ENCODE measurements at places on chromosomes 1 and 21. TPM values are rescaled to one million over a fixed set of nuclear protein-coding genes. Genes with fewer than 3 reads are reported as not detected.

Gene PCSK9
- 6.5 TPM for total RNA-seq

Gene PODN
- 43.3 TPM for total RNA-seq

Gene KRTAP6-1
- total RNA-seq: not detected

Gene FCRL5
- total RNA-seq: under 0.01 TPM

Gene NBPF26
- 40.7 TPM for total RNA-seq

Gene SPOCD1
- 58.6 TPM for total RNA-seq

Gene CNKSR1
- total RNA-seq: under 0.01 TPM

Gene AUNIP
- total RNA-seq: 0.88 TPM

Gene KCNN3
- under 0.01 TPM for total RNA-seq

DNA sequence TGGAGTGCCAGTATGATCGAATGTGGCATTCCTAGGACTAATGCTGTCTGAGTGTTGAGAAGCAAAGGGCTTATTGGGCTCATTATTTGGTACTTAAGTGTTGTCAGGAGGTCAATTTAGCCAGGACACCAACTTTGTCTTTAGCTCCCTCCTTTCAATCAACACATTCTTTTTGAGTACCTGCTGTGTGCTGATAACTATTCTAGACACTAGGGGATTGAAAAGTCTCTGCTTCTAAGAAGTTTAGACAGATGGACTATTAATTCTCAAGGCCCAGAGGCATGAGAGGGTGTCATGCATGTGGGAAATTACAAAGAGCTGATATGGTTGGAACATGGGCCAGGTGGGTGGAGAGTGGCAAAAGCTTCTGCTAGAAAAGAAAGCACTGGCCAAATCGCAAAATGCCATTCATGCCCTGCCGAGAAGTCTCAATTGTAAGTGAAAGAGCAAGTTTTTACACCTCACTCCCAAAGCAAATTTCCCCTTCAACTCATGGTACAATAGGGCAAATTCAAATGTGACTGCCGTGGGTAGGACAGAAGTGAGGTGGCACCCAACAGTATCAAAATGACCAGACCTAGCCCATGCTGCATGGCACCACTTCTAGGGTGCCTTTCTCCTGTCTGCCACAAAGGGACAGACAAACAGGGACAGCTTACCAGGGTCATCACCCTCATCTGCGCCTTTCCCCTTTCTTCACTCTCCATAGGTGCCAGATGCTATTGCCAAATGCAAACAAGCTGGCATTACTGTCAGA, 53.6 kb upstream of the LAX1 start:
- no peak for DNase-seq

DNA sequence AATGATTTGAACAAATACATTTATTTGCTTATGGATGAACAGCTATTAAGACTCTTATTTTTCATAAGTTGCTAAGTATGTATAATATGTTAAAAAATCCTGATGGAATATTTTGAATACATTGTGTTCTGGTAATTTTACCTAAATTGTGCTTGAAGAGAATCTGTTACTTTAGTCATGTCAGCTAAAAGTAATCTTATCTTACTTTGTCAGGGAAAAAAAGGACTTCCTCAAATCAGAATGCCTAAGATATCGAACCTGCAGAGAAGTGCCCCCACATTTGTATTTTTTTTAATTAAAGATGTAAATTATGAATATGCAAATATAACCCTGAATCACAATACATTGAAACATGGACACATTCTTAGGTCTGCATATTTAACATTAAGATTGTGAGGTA, 1331.7 kb downstream of the MRPL39 start:
- no peak for DNase-seq

DNA sequence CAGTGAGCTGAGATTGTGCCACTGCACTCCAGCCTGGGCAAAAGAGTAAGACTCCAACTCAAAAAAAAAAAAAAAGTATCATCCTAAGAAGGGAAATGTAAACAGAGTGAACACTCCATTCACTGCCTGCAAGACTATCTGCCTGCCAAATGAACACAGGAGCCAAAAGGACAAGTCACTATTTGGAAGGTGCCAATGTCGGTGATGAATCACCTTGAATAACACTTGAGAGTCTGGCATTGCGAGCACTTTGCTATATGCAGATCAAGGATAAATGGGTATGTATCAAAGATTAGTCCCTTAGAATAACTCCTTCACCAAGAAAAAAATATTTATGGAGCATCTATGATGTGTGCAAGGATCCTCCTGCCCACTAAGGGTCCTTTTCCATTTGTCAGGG, 6.6 kb downstream of the UBR4 start:
- peak; percentile 89 for DNase-seq

- DNase-seq: no peak
These were observed 10.2 kb upstream of the PRDX1 start for GRCh38 chr1:45531873-45532272.

DNA sequence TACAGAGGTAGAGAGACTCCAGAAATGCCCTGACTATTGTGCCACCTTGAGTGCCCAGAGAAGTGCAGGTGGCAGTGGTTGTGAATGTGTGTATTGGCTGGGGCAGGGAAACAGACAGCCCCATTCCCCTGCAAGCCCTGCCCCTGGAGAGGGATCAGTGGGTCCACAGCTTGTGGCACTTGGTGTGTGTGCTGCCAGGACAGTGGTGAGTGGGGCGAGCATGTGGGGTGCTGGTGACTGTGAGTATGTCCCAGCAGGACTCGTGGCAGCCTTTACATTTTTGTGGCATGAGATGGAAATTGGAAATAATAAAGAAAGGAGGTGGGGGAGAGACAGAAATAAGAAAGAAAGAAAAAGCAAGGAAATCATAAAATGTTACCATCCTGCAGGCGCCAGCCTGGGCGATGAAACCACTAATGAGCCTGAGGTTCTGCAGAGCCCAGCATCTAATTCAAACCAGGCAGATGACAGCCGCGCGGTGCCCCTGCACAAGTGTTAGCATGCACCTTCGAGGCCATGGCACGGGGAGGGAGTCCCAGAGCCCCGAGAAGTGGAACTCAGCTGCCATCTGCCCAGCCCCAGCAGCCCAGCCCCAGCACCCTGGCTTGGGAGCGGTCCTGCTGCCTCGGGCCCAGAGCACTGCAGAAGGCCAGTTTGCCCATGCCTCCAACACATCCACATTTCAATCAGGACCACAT, 49.1 kb upstream of the ZBTB40 start:
- no peak for DNase-seq

DNA sequence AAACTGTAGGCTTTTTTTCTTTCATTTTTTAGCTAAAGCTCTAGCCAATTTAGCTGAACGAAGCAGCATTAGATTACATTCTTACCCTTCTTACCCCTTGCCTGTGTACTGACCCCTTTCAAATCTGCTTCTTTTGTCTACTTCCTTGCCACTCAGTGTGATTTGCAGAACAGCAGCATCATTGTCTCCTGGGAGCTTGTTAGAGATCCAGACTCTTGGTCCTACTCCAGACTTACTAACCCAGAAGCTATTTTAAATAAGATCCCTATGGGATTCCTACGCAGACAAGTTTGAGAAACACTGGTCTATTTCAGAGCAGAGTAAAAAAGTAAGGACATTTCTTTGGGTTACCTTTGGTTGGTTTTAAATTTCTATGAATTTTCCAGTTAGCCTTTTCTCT, 13.8 kb downstream of the LRRC39 start:
- peak; percentile 79 for DNase-seq

- DNase-seq: no peak
These were observed 8.8 kb upstream of the CTBS start for GRCh38 chr1:84582802-84583587.

DNA sequence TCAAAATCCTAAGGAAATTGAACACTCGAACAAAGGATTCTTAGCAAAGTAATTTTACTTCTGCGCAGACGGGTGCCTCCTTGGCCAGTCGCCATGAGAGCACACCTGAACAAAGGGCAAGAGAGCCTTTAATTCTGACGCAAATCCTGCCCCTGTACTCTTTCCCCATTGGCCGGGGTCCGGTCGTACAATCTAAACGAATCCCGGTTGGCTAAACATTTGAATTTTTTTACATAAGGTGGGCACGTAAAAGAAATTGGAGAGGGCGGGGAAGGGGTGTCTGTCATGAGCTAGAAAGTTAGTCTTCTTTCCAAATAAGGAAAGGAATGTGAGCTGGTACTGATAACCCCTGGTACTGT, 8.2 kb upstream of the IL22RA1 start:
- DNase-seq: no peak

DNA sequence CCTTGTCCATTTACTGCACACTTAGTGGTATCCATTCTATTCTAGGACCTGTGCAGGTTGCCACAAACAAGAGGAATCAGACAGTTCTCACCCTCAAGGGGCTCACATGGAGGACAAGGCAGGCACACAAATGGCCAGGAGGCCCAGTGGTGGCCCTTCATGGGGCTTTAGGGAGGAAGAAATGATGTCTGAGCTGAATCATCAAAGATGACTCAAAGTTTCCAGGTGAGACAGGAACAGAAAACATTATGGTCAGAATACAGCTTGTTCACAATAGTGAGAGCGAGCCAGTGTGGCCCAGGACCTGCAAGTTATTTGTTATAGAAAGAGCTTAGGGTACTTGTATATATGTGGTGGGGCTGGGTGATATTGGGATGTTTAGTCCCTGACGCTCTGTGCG, 26.4 kb downstream of the SHISAL2A start:
- no peak for DNase-seq

DNA sequence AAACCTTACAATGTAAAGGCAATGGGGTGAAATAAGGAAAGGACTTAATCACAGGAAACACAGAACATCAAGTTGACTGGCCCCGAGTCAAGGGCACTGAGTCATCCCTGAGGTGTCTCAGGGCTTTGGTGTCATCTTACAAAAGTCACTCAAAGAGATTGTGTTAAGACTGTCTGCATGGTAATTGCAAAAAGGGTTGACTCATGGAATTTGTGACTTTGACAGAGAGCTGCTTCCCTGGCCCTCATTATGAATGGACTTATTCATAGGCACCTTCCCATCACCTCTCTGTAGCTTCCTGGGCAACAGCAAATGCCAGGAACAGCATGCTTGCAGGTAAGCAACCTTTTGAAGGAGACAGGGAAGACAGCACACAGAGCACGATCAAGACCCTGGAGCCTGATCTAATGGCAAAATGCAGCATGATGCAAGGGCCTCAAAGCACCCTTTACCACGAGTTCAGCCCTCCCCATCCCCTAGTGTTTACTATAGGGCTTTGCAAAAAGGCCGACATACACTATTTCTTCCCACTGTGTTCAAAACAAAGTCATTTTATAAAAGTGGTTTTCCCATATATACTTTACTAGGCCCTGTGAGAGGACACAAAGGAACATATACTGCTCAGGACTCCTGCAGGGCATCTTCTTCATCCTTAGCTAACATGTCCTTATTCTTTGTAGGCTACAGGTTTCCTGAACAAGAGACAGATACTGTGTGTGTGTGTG, 17.1 kb downstream of the ZP4 start:
- DNase-seq: no peak

DNA sequence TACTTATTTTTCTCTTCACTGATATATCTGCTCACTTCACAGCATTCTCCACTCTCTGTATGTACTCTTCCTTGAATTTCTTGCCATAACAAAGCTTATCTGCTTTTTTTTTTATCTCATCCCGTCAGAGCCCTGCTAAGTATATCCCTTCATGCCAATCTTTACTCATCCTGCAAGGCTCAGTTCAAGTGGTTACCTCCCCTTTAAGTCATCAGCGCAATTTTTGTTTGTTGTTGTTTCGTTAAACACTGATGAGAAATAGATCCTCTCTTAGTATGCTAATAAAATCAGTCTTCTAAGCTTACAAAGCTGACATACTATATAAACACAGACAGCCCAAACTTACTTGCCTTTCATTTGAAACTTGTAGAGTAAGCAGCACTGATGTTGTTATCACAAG, 17.8 kb downstream of the COL24A1 start:
- DNase-seq: no peak

- DNase-seq: peak; percentile 96
These were observed 14.5 kb upstream of the ERRFI1 start for GRCh38 chr1:8040586-8040985.

DNA sequence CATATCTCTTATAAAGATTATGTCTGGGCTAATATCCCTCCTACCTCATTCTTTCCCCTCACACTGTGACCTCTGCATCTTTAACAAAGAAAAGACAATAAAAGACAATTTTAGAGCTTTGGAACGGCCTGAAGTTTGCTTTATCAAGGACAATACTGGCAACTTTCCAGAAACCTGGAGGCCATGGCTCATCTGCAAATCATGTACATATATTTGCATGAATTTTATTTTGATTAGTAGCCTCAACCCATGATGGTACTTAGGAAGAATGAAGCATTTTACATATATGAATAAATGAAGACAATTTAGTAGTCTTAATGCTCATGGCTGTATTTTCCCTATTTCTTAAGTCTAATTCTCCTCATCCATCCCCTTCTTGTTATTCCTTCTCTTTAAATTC, 612.2 kb upstream of the CXADR start:
- peak; percentile 10 for DNase-seq

- peak; percentile 84 for DNase-seq
These were observed 2.2 kb upstream of the PTPN7 start for GRCh38 chr1:202162418-202163280.

GRCh38 chr1:77273891-77274290, 7.9 kb upstream of the AK5 start:
- DNase-seq: no peak

DNA sequence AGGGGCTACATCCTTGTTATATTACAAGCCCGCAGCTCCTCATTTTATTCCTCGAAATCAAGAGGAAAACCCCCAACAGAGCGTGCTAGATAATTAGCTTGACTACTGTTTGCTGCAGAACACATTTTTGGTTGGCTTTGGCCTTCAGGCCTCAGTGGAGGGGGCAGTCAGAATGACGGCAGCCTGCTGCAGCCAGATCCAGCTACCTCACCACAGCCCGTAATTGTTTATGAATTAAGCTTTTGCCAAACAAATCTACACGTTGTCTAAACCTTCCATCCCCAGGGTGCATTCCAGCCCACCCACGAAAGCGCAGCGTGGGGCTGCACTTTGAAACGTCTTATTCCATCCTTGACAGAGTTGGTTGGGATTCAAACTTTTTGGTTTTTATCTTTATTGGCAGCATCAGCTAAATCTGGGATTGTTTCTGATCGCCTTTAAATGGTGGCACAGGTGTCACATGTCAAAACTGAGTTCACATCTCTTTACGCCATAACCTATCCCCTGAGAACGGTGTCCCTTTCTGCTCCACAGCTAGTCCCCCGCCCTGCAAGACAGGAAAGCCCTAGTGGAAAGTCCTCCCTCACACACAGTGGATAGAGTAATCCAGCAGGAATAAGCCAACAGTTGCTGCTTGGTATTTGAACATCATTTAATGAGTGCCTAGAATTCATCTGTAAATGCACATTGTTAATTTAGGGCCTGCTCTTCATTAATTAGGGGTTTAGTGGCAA, 195.5 kb downstream of the LMO4 start:
- DNase-seq: no peak

- DNase-seq: peak; percentile 63
These were observed 3.7 kb downstream of the MMEL1 start for GRCh38 chr1:2628933-2629626.

- no peak for DNase-seq
These were observed 1.5 kb downstream of the MLLT11 start for GRCh38 chr1:151061704-151062103.

DNA sequence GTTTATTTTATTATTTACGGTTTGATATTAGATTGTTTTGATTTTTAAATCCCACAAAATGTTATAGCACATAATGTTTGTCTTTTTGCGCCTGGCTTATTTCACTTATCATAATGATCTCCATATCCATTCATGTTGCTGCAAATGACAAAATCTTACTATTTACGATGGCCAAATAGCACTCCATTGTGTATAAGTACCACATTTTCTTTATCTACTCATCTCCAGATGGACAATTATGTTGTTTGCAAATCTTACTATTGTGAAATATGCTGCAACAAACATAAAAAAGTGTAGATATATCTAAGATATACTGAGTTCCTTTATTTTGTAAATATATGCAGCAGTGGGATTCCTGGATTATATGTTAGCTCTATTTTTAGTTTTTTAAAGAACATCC, 1568.3 kb downstream of the AMY1C start:
- no peak for DNase-seq

GRCh38 chr1:167698313-167698712, 23.5 kb upstream of the MPZL1 start:
- peak; percentile 43 for DNase-seq
